COR-L47 (cell line): ENCODE measurements at places on chromosomes 1 and 21.
A peak's percentile ranks its signal among the peaks of the same experiment; 100 is the strongest.

DNA sequence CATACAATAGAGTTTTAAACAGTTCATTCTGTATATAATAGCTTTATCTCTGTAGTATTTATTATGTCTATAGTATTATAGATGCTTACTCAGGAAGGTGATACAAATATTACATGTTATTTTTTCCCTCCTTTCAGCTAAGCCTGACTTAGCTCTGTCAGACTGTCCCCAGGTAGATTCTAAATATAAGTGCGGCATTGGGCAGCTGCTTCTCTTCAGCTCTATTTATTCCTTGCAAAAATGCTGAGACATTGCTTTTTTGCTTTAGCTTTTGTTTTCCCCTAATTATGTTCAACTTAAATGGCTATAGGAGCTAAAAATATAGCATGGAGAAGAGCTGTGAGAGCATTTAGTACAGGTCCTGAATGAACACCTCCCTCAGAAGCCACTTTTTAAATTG, 203.2 kb upstream of the BEND5 start:
- no peak for DNase-seq

DNA sequence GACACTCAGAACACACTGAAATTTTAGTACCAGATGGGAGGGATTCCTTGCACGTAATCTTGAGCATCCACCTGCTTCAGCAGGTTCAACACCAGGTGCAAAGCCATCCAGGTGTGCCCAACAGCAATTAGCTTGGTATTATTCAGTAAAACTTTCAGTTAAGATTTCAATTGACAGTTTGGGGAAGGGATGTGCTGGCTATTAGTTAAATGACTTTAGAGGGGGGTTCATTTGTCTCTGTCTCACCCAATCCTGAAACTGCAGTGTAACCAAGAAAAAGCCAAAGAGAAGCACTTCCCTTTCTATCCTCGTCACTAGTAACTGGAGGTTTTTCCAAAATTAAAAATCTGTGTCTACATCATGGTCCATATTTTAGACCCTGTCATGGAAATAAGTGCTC, 90.9 kb downstream of the PIK3R3 start:
- DNase-seq = no peak

- peak; percentile 36 for DNase-seq
Observed at GRCh38 chr1:2472561-2473177, 3.4 kb upstream of the PLCH2 start.

GRCh38 chr1:70945251-70945650, 102.4 kb downstream of the PTGER3 start:
- DNase-seq = no peak

GRCh38 chr21:45632160-45632559, 11.4 kb upstream of the PCBP3 start:
- no peak for DNase-seq

- DNase-seq = no peak
Observed at GRCh38 chr1:48750109-48750508, 26.6 kb downstream of the BEND5 start.

DNA sequence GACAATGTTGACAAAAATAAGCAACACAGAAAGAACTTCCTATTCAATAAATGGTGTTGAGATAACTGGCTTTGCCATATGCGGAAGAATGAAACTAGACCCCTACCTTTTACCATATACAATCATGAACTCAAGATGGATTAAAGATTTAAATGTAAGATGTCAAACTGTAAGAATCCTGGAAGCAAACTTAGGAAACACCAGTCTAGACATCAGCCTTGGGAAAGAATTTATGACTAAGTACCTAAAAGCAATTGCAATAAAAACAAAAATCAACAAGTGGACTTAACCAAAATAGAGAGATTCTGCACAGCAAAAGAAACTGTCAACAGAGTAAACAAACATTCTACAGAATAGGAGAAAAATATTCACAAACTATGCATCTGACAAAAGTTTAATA, 16.1 kb upstream of the CLDN8 start:
- DNase-seq = no peak

GRCh38 chr21:16873176-16873575, 639.7 kb upstream of the CXADR start:
- DNase-seq = no peak

DNA sequence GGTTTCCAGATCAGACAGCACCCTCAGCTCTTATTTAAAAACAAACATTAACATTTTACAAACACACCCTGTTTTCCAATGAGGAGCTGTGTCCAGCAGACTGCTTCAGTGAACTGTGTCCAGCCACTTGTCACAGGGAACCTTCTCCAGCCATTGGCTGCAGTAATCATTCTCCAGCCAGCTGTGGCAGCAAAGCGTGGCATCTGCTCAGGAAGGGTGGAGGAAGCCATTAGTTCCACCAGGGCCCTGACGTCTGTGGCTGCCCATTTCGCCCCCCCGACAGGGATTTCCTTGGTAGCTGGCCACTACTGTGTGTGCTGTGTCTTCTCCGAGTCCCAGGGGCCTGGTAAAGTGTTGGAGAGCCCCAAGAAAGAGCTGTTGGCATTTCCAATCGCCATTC, 62.9 kb upstream of the SELENON start:
- no peak for DNase-seq

DNA sequence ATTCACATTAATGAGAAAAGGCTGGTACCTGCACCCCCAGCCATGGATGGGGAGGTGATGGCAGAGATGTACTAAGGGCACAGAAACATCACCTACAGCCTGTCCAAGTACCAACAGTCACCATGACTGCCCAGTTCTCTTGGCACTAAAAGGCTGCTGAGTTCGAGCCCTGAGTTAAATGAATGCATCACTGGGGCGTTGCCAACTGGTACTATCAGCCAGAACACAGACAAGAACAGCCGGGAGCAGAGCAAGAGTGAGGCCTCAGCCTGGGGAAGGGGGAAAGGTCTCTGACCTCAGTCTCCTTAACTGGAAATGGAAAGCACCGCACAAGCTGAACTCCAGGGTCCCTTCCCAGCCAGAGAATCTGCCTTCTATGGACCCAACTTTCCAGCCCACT, 60.5 kb downstream of the GLIS1 start:
- DNase-seq = no peak

- DNase-seq = no peak
Observed at GRCh38 chr1:31732751-31733289, 29.0 kb upstream of the COL16A1 start.

DNA sequence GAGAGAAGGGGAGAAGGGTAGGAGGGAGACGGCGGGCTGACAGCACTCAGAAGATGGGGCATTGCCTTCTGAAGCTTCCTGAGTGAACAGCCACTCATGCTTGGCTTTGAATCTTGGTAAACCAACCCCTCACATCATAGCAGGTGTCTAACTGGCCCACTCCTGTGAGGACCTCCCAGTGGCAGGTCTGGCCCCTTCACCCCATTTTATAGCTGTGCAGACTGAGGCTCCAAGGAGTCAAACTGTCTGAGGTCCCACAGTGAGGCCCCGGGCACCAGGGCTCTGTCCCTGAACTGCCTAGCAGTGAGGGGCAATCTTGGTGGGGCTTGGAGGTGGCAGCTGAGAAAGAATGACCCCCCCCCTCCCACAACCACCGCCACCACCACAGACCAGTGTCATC, 41.0 kb downstream of the SDC3 start:
- no peak for DNase-seq

GRCh38 chr1:234874291-234875288, 254.0 kb downstream of the TOMM20 start:
- DNase-seq = no peak
